Right renal cortex interstitium (tissue), 3 donors: ENCODE measurements at places on chromosomes 7 and 10.

- no peak for DNase-seq
These were observed 43.4 kb upstream of the GHITM start for GRCh38 chr10:84095811-84096497.

- DNase-seq = no peak
These were observed 760 bp downstream of the THNSL1 start for GRCh38 chr10:25017154-25017590.

GRCh38 chr10:6354168-6354772 lies 151.5 kb downstream of the PFKFB3 start:
- no peak for DNase-seq

GRCh38 chr10:123620621-123621020 lies 45.5 kb upstream of the GPR26 start:
- no peak for DNase-seq

DNA sequence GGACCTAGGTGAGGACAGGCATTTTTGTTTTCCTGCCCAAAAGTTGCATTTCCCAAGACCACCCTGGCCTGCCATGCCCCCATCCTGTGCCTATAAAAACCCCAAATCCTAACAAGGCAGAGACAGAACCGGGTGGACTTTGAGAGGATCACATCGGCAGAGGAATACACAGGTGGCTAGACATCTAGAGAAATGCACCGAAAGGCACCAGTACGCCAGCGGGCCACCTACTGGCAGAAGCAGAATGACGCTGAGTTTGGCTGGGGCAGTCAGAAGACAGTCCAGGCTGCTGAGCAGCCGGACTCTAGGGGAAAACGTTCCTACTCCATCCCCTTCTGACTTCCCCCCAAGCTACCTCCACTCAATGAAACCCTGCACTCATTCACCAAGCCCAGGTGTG lies 2.8 kb downstream of the AKR1C4 start:
- DNase-seq = no peak

GRCh38 chr7:44046321-44047061 lies 2.0 kb downstream of the DBNL start:
- DNase-seq = no peak

GRCh38 chr10:42898037-42898960 lies 115.7 kb downstream of the BMS1 start:
- DNase-seq = no peak

DNA sequence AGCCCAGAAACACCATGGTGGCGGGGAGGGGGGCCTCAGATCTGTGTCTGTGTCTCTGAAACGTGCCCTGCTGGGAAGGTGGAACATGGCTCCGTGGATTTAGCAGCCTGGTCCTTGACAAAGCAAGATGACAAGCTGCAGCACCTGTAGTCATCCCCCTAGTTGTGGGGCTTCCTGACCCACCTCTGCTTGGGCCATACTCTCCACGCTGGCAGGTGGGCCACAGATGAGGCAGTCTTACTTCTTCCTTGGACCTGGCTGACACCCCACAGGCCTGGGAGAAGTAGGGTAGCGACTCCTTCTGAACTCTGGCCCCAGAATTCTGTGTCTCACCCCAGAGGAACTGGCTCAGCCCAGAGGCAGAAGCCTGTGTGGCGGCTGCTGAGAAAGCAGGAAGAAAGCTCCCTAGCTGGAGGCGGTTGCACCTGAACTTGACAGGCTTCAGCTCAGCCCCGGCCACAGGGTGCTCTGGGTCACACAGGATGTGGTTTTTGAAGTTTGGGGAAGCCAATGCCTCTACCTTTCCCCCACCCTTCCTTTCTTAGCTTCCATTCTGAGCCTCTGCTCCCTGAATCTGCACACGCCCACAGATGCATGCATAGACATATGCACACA lies 113.9 kb downstream of the ABLIM1 start:
- DNase-seq = no peak

GRCh38 chr10:34179280-34179679 lies 635.8 kb downstream of the PARD3 start:
- no peak for DNase-seq

- DNase-seq = no peak
These were observed 6.6 kb downstream of the LAT2 start for GRCh38 chr7:74216361-74216761.

- no peak for DNase-seq
These were observed 124.1 kb downstream of the SMURF1 start for GRCh38 chr7:99019523-99020412.

DNA sequence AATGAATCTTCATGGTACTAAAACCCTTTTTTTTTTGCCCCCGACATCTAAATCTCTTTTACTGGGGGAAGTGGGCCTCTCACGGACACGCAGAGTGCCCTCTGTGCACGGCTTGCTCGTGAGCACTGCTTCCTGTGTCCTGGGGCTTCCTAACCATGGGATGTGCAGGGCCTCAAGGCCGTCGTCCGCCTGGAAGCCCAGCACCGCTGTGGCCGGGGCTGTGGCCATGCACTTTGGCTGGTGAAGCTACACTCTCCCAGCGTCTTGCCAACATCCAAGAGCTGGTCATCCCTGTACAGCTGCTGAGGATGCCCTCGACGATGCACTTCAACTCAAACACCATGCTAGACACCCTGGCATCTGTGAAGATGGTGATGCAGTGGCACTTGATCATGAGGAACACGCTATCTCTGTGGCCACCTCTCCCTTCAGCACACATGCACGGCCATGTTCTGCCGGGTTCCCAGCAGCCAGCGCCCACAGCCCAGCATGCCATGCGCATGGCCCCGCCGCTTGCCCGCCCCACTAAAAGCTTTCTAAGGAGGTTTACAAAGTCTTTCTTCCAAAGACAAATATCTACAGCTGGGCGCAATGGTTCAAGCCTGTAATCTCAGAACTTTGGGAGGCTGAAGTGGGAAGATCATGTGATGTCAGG lies 326.5 kb downstream of the PARD3 start:
- DNase-seq = no peak

DNA sequence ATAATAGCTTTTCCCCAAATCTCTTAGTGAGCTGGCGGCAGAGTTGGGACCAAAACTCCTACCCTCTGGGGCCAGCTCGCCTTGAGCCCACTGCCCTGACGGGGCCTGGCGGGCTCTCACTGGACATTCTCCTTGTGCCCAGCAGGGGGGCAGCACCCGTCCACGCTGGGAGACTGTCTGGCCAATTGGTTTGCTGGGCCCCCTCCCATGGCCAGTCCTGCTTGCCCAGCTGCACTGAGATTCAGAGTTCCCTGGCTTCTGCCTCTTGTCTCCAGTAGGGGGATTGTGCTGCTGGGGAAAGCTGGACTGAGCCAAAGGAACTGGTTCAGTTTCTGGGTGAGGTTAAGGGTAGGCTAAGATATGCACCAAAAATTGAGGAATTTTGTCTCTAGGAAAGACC lies 59.8 kb downstream of the RAMP3 start:
- no peak for DNase-seq
